ENCODE measurements at places on chromosomes 7 and 10.

GRCh38 chr7:36147361-36147760, 5.7 kb upstream of the EEPD1 start:
- DNase-seq: no peak

DNA sequence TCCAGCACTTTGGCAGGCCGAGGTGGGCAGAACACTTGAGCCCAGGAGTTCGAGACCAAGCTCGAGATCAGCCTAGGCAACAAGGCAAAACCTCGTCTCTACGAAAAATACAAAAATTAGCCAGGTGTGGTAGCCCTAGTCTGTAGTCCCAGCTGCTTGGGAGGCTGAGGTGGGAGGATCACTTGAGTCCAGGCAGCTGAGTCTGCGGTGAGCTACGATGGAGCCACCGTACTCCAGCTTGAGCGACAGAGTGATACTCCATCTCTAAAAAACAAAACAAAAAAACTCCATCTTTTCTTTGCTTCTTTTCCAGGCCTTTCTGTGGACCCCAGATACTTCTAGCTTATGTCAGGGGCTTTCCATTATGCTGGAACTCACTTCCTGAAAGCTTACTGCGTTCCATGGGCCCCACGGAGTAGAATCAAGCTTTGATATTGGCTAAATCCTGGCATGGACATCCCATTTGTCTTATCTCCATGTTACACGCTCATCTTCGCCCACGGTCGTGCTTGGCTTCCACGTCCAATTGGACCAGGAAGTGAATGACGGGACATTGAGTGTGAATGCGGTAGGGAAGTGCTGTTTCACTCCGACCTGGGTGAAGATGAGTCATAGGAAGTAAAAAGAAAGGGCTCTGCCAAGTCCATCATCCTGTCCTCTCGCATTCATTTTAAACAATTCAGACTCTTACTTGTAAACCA, 45.7 kb downstream of the FAM171A1 start:
- DNase-seq: no peak

DNA sequence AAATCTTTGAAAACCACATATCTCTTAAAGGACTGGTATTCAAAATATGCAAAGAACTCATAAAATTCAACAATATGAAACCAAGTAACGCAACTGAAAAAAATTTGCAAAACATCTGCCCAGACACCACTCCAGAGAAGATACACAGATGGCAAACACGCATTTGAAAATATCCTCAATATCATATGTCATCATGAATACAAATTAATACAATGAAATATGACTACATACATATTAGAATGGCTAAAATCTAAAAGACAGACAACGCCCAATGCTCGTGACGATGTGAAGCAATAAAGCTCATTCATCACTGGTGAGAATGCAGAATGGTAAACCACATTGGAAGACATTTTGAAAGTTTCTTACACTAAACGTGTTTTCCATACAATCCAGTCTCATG, 770.1 kb upstream of the CELF2 start:
- DNase-seq: no peak

DNA sequence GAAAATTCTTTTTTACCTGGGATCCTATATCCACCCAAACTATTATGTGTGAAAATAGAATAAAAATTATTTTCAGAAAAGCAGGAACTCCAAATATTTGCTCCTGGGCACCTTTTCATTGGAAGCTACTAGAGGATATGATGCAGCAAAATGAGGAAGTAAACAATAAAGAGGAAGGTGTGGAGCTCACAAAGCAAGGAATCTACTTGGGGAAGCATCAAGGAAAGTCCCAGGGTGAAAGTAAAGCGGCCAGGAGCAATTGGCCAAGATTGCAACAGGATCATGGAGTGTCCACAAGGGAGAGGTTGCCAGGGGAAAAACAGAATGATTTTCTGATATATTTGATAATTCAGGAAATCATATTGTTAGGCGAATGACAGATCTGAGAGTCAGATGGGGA, 80.8 kb downstream of the CARD11 start:
- DNase-seq: no peak

- DNase-seq: no peak
These were observed 19.7 kb downstream of the AQP1 start for GRCh38 chr7:30931161-30931928.

Data from stimulated activated CD8-positive, alpha-beta memory T cell treated with anti-CD3 and anti-CD28 coated beads, Interleukin-2, amount 100 ng/mL, for 1 hour (primary cell).